Esophagus mucosa (tissue), 1 donor: ENCODE measurements at places on chromosomes 2 and 18. TPM values are rescaled to one million over a fixed set of nuclear protein-coding genes. Genes with fewer than 3 reads are reported as not detected.

GRCh38 chr18:36456622-36457021, 159.1 kb downstream of the FHOD3 start:
- no peak for ATAC-seq

DNA sequence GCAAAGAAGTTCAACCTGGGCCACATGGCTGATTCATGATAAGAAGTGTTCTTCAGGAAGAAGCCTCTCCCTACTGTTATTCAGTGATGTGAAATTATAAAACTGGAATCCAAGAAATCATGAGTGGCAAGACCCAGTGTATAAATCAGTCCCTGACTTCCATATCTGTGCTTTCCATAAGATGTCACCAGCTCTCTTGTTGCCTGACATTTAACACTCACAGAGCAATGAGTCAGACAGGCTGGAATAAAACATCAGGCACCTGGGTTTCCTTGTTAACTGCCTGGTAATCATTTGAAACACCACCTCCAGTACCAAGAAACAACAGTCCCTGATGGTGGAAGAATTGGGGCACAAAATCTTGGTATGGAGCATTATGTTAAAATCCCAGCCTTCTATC, 76.1 kb downstream of the SCG2 start:
- no peak for ATAC-seq

DNA sequence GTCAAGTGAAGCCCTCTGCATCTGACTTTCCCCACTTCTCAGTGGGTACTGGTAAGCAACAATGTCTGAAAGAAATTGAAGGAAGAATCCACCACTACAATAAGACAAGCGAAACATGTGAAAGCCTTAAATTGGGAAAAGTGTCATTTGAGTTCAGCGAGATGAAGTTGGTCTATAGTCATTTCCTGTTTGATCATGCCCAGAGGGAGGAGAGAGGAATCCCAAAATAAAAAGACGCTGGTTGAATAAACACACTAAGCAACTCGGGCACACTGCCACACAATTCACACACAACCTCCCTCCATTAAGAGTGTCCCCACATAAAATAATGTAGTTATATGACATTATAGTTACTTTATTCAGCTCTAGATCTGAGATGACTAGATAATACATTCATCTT, 166.1 kb downstream of the CBLN2 start:
- ATAC-seq: no peak

- no peak for ATAC-seq
These were observed 2005.9 kb upstream of the CELF4 start for GRCh38 chr18:39571511-39571910.

GRCh38 chr18:26225022-26225693, 1.1 kb upstream of the TAF4B start:
- ATAC-seq: no peak

GRCh38 chr2:54254180-54254579, 1.8 kb downstream of the TSPYL6 start:
- ATAC-seq: no peak

DNA sequence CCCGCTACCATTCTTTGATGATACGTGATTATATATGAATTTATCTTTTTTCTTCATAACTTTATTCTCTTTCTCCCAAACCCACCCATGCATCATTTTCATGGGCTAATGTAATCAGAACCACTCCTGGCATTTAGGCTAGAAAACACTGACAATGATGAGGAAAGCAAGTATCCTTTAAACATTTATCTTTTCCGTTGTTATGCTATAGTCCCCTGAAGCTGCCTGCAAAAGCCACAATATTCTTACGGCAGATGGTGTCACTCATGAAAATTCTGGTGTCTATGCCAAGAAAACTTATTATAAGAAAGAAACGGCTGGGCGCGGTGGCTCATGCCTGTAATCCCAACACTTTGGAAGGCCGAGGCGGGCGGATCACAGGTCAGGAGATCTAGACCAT, 221.8 kb upstream of the CTAGE1 start:
- no peak for ATAC-seq

DNA sequence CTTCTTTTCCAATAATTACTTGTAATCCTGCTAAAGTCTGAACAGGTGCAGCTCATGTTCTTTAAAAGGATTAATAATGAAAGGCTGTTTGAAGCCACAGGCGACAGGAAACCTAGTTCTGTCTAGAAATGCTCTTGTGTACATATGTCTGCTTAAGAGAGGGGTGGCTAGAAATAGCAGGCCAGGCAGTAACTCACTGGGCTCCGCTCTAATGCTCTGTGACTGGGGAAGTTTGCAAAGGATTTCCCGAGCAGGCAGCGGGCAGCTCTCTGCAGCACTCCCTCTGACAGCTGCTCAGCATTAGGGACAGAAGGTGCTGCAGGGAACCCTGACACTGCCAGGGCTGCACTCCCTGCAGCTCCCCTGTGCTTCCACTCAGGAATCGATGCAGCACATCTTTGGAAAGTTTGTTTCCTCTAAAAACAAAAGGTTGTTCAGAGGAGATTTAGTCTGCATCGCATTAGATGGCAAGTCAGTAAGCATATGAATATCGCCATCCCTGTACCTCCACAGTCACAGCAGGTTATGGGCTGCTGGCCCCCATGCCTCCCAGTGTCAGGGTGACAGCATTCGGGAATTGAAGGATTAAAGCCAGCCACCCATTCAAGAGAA, 33.1 kb upstream of the TTC39C start:
- no peak for ATAC-seq

- no peak for ATAC-seq
These were observed 819.7 kb upstream of the ZEB2 start for GRCh38 chr2:145339646-145340045.

- ATAC-seq: no peak
These were observed 243.7 kb downstream of the GLI2 start for GRCh38 chr2:120979398-120979797.

DNA sequence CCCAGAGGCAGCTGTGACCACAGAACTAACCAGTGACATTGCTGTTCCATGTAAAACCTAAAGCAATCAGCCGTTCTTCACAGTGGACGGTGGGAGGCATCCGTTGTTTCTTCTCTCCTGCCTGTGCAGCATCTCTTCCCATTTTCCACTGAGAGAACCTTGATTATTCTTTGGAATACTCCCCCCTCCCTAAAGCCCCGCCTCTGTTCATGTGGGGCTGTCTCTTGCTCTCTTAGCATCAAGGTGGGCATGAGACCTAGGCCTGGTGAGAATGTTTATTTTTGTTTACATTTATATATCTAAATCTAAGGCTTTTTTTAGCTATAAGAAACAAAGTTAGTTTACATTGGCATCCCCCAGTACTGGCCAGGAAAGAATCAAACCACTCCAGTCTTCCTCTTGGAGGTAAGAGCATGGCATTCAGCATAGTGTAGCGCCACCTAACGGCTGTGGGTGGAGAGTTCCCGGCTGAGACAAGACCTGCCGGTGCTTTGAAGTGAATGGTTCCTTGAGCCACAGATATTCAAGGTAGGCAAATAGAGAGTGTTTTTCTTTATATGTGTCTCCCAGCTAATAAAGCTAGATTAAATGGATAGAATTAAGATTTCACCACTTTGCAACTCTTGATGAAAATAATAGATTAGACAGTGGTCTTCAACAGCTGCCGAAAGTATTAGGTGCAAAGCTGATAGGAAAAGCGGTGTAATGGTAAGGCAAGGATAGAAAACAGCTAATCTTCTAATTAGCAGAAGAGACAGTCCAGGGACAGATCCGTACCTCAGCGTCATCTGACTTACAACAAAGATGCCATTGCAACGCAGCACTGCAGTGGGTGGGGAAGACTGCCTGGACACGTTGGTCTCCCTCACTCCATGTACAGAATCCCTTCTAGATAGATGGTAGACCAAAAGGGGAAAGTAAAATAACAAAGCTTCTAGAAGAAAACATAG, 219.6 kb upstream of the RAB12 start:
- ATAC-seq: peak; percentile 86

- ATAC-seq: no peak
These were observed 236.9 kb downstream of the RBM43 start for GRCh38 chr2:151024696-151025251.

GRCh38 chr18:47737956-47738355, 192.5 kb downstream of the SMAD2 start:
- no peak for ATAC-seq

- no peak for ATAC-seq
These were observed 58.8 kb downstream of the GREB1L start for GRCh38 chr18:21300908-21301200.

DNA sequence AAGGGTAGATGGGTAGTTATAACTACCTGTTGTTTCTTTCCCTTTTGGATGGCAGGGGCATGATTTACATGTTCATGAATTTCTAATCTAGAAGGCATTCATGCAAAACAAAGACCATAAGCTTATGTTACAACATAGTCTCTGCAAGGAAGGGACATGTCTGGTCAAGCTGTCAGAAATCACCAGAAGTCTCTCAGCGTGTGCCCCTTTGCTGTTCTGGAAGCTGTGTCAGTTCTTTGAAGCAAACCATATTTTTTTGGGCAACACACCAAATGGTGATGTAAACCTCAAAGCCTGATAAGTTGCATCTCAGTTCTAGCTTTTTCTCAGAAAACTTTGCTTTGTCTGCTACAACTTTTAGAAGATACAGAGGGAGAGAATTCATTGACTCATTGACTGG, 173.5 kb upstream of the CTAGE1 start:
- peak; percentile 25 for ATAC-seq

DHRS9 gene
- total RNA-seq: 23.8 TPM

DNPEP gene
- total RNA-seq: 32.3 TPM

EVA1A gene
- 0.56 TPM for total RNA-seq

SP100 gene
- total RNA-seq: 38.5 TPM

INHBB gene
- total RNA-seq: 0.72 TPM

PROKR1 gene
- total RNA-seq: not detected

ABHD1 gene
- not detected for total RNA-seq

APLF gene
- 4.2 TPM for total RNA-seq

CROCC2 gene
- total RNA-seq: 0.12 TPM

HOXD1 gene
- total RNA-seq: 0.16 TPM
